ENCODE measurements at places on chromosomes 3 and 15. TPM values are rescaled to one million over a fixed set of nuclear protein-coding genes. Genes with fewer than 3 reads are reported as not detected.

SI gene
- total RNA-seq: not detected

DNA sequence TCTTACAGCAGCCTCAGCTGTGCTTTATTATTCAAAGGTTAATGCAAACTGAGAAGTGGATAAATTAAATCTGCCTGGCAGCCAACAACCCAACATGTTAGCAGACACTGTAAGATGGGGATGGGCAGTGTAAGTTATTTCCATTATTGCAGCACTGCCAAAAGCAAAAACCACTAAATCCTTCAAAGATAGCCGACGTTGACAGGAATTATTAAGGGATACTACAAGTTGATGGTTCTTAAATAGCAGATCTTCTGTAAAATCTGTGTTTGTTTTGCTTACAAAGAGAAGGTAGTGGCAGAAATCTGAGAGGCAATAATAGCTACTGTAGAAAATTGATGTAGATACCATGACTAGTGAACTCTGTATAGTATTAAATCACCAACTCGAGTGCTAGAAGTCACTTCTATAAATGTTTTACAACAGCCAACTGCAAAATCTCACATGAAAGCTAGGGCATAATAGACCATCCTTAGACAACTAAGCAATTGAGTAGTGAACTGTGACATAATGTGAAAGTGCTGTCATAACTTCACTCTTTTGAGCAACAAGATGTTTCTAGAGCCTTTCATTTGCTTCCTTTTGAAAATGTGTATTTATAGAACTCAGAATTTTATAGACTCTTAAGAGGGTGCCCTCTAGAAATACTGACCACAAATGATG, 278.6 kb downstream of the UBE2E2 start:
- DNase-seq: no peak

DNA sequence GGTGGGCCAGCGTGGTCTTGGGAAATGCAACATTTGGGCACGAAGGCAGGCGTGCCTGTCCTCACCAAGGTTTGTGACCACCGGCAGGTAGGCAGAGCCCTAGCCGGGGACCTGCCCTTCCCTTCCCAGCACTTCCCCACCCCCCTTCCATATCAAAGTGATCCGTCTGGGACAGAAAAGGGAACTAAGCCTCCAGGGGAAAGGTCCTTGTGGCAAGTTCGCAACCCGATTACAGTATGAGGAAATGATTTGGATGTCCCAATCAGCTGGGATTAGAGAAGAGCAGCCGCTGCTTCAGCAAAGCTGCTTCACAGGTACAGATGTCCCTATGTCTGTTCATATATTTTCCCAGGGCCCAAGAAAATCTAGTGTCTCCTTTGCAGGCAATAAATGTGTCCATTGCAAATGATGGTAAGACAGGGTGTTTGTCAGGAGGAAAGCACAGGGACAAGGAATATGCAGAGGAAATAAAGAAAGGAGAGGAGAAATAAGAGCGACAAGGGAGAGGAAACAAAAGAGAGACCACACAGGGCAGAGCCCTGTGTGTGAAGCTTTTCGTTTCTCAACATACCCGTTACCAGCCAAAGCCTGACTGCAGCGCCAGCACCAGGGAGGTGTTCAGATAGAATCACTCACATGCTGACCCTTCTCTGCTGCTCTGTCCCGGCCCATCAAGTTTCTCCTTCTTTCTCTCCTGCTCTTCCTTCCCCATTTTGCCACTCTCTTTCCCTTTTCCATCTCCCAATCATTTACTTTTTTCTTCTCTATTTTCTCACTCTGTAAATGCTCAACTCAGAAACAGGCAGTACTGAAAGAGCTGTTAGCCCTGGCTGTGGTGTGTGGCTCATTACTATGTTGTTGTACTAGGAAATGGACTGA, 17.4 kb upstream of the SECISBP2L start:
- no peak for DNase-seq

DNA sequence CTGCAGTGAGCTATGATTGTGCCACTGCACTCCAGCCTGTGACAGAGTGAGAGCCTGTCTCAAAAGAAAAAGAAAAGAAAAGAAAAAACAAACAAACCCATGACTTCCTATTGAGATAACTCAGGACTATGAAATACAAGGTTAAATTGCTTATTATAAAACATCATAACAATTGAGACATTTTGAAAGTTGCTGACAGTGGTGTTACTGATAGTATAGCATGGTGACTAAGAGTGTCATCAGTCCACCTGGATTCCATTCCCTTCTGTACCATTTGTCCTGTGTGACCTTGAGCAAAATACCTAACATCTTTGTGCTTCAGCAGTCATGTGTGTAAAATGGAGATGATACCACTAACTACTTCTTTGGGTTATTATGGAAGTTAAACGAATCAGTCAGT, 49.1 kb downstream of the ARHGEF26 start:
- DNase-seq: no peak

DUOXA2 gene
- total RNA-seq: not detected

OR5K4 gene
- not detected for total RNA-seq
